ENCODE measurements at places on chromosomes 7 and 10.

DNA sequence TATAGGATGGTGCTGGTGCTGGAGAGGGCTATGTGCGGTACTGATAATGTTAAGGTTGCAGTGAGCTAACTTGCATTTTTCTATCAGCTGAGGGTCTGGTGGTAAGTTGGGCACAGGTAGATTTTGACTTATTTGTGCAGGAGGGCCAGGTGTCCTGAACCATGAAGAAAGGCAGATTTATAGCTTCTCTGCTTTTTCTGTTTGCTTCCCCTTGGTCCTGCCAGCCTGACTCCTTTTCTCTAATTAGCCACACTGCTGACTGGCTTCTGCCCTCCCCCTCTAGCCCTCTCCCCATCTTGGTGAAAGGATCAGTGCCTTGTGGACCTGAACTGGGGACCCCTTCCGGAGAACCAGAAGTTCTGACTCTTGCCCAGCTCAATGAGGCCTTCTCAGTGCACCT, 40.8 kb upstream of the STEAP4 start:
- DNase-seq, result no peak

DNA sequence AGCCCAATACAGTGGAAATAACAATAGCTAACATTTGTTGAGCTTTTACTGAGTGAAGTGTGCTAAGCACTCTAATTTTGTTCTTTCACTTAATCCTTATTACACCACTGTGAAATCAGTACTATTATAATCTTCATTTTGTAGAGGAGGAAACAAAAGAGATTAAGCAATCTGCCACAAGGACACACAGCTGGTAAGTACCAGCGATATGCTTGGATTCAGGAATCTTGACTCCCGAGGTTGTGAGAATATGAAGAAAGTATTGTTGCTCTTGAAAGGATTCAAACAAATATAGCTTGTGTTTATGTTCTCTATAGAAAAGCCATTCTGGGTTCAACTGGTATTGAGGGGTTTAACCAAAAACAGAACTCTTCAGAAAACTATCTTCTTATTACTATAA, 93.7 kb upstream of the HECTD2 start:
- no peak for DNase-seq

DNA sequence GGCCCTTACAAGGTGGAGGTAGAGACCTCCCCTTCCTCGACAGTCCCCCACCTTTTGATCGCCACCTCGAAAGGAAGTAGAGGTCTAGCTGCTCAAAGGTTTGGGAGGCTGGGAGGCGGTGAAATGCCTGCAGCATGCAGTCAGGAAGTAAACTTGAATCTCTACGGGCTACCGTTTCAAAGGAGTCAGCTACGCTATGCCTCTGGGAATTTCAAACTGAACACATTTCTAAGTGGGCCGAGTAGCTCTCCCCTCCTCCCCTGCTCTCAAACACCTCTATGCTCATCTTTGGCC, 68.0 kb downstream of the CXCL12 start:
- DNase-seq, result no peak

DNA sequence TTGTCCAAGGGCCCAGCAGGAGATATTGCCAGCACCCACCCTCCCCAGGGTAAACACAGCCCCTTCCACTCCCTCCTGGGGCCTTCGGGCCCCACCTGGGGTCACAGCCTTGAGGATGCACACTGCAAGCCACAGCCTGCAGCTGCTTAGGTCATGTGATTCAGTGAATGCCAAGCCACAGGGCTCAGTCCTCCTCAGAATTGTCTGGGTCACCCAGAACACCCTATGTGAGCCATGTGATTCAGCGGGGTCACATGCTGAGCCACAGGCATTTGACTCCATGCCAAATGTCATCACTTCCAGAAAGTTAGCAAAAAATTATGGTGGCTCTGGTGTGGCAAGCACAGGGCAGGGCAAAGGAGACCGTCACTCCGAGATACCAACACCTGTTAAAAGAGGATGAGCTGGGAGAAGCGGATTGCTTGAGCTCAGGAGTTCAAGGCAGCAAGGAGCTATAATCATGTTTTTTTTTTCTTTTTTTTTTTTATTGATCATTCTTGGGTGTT, 17.2 kb upstream of the PSAP start:
- peak; percentile 61 for DNase-seq

- DNase-seq, result no peak
Measured at GRCh38 chr10:72228318-72228751, 12.3 kb upstream of the ASCC1 start.

- DNase-seq, result no peak
Measured at GRCh38 chr10:99339077-99339476, 9.9 kb downstream of the CNNM1 start.

Data from fibroblast of skin of abdomen (primary cell).